ENCODE measurements at places on chromosomes 11 and 22.

DNA sequence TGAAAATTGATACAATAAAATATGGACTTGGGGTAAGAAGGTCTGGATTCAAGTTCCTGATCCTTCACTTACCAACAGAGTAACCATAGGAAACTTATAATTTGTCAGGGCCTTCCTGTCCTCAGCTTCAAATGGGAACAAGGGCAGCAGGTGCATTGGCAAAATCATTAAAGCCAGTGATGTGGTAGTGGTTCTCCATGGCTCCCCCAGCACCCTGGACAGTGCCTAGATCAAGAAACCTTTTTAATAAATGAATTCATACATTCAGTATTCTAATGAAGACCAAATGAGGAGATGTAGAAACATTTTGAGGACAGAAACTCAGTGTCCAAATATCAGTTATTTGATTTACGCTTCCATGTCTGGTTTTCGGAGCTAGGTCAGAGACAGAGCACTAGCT, 51.1 kb downstream of the SPATA19 start:
- no peak for DNase-seq

GRCh38 chr22:26667140-26667539, 9.8 kb downstream of the MIAT start:
- no peak for DNase-seq

- DNase-seq: no peak
Observed at GRCh38 chr11:123519055-123519796, 89.2 kb downstream of the GRAMD1B start.

DNA sequence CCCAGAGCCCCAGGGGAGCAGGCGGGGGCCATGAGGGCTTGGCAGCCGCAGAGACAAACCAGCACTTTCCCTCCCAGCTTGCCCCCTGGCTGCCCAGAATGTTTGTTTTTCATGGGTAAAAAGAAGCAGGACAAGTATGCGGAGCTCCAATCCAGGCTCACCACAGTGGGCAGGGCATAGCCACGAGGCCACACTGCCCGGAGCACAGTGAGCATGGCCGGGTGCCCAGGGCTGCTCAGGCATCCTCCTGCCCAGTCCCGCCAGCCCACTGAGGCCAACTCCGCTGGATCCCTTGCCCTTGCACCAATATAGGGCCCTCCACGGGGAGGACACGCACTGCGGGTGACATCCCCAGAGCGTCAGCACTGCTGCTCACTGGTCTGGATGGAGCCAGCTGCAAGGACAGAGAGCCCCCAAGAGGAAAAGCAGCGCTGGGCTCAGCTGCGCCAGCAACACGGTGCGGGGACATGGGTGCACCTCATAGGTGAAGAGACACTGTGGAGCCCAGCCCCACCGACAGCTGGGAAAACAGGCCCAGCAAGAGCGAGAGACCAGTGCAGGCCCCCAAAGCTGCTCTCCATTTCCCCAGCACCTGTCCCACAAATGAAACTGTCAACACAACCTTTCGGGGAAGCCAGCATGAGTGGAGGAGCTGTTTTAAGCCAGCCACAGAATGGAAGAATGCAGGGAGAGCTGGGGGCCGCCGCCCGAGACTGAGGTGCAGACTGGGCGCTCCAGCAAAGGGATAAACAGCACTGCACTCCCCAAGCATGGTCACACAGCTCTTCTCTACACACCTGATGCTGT, 24.8 kb downstream of the ARVCF start:
- no peak for DNase-seq

DNA sequence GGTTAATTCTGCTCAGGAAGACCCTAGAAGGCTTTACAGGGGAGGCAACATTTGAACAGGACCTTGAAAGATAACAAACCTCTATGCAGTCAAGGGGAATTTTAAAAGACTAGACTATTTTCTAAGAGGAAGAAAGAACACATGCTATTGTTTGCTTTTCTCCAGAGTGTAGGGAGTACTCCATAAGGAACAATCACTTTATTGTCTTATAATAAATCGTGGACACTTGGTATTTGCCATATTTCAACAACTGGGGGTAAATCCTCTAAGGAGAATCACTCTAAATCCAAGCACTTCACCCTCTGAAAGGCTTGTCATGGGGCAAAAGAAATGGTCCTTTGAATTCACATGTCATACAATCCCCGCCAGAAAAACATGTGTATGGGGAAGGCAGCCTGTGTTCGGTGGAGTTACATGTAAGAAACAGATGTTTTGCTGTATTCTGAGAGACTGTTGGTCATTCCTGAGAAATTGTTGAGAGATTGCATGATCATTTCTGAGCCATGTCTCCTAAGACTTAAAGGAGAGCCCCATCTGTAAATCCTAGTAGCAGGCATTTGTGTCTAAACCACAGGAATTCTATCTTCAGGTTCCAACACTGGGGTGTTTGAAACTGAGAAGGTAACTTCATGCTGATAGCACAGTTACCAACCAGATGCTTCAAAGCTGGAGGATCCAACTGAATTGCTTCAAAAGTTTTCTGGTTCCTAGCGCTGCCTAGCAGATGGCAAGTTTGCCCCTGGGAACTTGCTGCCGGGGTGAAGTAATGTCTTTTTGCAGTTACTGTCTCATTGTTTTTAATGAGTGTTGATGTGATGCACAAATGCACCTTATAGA, 66.8 kb downstream of the FZD4 start:
- no peak for DNase-seq

GRCh38 chr11:29305456-29306232, 711.2 kb downstream of the KCNA4 start:
- DNase-seq: no peak

DNA sequence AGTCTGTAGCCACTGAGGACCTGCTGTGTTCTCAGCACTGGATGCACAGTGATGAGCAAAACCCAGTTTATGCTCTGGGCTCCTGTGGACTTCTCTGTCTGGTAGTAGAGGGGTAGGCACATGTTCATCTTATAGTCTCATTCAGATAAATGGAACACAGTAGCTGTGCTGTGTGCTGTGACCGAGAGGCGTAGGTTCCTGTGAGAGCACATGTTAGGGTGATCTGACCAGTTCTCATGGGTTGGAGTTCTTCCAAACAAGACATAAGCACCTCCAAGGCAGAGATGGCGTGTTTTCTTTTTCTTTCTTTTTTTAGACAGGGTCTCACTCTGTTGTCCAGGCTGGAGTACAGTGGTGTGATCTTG, 154.8 kb upstream of the RASSF10 start:
- no peak for DNase-seq

- DNase-seq: no peak
Observed at GRCh38 chr22:44131412-44131811, 49.3 kb upstream of the PARVG start.

GRCh38 chr11:16791191-16791961, 52.9 kb downstream of the C11orf58 start:
- no peak for DNase-seq

GRCh38 chr22:22378446-22379415, 129.8 kb downstream of the ZNF280B start:
- DNase-seq: no peak

DNA sequence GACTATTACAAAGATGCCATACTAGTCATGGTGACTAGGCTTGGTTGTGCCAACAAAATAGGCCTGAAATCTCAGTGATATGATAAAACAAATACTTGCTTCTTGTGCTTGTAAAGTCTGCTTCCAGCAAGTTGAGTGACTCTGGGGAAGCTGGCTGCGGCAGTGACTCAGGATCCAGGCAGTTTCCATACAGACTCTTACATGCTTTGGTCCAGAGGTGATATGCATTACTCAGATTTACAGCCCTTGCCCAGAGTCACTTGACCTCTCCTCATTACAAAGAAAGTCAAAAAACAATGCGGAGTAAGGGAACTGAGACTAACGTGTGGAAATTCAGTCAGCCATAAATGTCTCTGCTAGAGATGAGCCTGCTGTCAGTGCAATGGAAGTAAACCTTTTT, 387.5 kb downstream of the KCNA4 start:
- DNase-seq: no peak

- DNase-seq: no peak
Observed at GRCh38 chr11:47466701-47467250, 17.8 kb upstream of the RAPSN start.

- no peak for DNase-seq
Observed at GRCh38 chr11:30652801-30653200, 66.6 kb upstream of the MPPED2 start.

- DNase-seq: no peak
Observed at GRCh38 chr11:75154646-75155569, 4.0 kb downstream of the SLCO2B1 start.

DNA sequence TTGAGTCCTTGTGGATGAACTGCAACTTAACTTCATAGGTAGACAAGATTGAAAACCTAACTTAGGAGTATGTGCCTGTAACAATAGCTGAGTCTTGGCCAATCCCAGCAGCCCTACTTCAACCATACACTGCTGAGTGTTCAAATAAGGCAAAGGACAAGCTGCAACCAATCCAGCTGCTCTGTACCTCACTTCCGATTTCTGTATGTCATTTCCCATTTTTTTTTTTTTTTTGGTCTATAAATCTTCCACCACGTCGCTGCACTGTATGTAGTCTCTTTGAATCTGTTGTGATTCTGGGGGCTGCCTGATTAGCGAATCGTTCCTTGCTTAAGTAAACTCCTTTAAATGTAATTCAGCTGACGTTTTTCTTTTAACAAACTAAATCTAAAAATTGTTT, 35.4 kb upstream of the FLI1 start:
- DNase-seq: no peak

DNA sequence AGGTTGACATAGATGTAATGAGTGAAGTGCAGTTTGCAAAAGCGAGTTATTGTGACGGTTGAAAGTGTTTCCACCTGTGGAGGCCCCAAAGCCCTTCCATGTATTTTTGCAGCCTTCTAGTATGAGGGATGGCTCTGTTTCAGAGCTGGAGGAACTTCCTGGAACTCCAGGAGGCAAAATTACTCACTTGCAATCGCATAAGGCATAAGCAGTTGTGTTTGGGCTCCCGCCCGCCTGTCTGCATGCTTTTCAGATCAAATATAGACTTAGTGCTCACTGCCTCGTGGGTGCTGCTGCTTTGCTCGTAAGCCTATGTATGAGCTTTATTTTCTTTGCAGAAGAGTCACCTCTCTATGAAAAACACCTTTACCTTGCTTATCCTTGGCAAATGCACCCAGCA, 146.8 kb upstream of the LARGE1 start:
- DNase-seq: no peak

GRCh38 chr11:112541140-112542046, 280.7 kb upstream of the PLET1 start:
- no peak for DNase-seq

DNA sequence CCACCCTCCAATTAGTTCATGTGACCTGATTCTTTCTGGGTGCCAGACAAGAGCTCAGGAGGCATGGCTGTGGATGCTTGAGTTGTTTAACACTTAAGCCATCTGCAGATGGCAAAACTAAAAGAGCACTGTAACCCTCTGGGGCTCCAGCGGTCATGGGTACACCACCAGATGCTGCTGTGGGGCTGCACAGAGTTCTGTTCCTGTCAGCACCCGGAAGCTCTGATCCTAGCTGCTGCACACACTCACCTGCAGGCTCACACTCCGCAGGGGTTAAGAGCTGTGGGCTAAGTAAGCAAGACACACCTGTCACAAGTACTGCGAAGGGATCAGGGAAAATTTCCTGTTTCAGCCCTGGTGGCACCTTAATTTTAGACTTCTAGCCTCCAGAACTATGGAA, 307.8 kb downstream of the C11orf87 start:
- DNase-seq: no peak

GRCh38 chr11:126011265-126011664, 51.4 kb downstream of the CDON start:
- DNase-seq: no peak

- no peak for DNase-seq
Observed at GRCh38 chr11:23413057-23413456, 552.8 kb upstream of the CCDC179 start.

- DNase-seq: no peak
Observed at GRCh38 chr11:71204748-71205664, 47.4 kb downstream of the SHANK2 start.

DNA sequence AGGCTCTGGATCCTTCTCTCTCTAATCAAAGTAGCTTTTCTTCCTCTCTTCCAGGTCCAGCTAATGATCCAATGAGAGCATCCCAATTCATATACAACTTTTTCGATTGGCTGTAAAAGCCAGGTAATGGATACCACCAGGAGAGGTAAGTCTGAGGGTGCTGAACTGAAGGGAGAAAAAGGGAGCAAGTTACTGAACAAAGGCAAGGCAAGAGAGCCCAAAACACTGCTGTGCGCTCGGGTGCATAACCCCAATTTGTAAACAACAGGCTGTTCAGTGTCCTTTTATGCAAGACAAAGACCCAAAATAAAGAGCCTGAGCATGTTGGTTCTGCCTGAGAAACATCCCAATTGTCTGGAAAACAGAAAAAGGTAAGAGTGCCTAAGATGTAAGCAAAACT, 260.1 kb downstream of the DCDC1 start:
- DNase-seq: no peak

GRCh38 chr11:90753546-90753945, 530.7 kb upstream of the CHORDC1 start:
- DNase-seq: no peak

- no peak for DNase-seq
Observed at GRCh38 chr11:305844-306211, 1.8 kb upstream of the IFITM2 start.

DNA sequence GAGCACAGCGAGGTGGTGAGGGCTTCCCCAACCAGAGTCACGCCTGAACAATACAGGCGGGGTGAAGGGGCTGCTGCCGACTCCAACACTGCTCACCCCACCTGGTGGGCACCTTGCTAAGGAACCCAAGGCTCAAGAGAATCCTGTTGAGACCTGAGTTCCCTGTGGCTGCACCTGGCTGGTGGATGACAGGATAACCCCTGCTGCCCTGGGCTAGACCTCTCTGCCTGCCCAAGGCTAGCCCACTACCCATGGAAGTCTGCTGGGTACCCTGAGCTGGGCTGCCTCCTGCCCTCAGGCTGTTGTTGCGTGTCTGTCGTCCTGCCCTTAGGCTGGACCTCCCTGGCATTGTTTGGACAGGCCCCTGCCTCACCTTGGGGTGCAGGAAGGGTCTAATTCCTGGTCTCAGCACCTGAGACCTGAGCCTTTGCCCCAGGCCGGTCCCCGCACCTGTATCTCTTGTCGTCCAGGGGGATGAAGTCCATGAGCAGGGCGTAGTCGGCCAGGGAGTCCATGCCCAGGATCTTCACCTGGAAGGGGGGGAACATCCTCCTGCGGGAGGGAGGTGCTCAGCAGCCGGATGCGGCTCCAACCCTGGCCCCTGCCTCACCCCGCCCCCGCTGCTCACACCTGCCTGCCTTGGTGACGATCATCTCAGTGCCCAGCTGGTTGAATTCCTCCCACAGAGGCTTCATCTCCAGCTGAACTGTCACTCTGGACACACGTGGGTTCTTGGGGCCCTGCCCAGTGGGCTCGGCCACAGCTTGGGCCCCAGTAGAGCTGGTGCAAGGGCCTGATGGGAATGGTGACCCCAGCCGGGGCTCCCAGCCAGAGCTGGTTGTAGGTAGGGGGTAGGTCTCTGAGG, 4.9 kb upstream of the NUDT8 start:
- no peak for DNase-seq

- no peak for DNase-seq
Observed at GRCh38 chr11:2199466-2200341, 28.1 kb upstream of the TH start.
